ENCODE measurements at places on chromosomes 1 and 21.

DNA sequence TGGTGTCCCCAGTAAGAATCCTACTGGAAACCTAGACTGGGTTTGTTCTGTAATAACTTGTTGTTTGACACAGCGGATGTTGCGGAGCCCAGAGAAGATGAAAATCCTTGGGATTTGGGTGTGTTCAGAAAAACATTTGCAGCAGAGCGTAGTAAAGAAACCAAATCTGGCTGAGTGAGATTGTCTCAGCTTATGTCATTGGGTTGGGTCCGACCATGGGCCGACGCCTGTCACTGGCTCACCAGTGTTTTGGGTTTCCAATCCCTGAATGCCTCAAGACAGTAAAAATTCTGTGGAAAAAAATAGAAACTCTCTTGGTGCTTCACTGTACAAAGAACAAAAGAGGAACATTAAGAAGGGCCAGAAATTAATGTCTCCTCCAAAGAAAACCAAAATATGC is 146.3 kb downstream of the TPR start:
- DNase-seq: no peak

- no peak for DNase-seq
These were observed 495 bp downstream of the SYNC start for GRCh38 chr1:32701951-32702598.

GRCh38 chr1:59505596-59506028 is 208.7 kb downstream of the FGGY start:
- DNase-seq: peak; percentile 94

- DNase-seq: no peak
These were observed 97.9 kb downstream of the GIPC2 start for GRCh38 chr1:78143673-78144072.

- DNase-seq: no peak
These were observed 106.5 kb downstream of the PLPP3 start for GRCh38 chr1:56472860-56473259.

- DNase-seq: no peak
These were observed 11.7 kb upstream of the ZNF436 start for GRCh38 chr1:23381233-23381885.

DNA sequence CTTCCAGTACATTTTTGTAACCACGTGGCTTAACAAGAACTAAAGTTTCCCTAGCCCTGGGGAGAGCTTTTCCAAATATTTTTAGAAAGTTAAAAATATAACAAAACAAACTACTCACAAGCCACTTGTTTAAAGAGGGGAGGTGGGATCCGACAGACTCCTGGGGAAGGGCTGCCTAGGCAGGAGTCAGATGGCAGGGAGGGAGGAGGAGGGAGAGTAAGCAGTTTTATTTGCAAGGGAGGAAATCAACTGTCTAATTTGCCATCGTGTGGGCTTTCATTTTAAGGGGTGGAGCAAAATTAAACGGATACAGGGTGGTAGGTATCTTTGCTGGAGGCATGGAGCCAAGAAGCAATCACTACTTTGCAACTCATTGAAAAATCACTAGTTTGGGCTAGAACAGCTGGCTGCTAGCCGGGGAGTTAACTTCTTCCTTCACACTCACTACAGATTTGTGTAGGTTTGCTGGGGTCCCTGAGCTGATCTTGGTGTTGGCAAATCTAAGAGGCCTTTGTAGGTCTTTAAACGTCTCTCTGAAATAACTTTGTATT is 8.8 kb downstream of the BARHL2 start:
- no peak for DNase-seq

- no peak for DNase-seq
These were observed 5.4 kb downstream of the TUFT1 start for GRCh38 chr1:151545542-151545941.

DNA sequence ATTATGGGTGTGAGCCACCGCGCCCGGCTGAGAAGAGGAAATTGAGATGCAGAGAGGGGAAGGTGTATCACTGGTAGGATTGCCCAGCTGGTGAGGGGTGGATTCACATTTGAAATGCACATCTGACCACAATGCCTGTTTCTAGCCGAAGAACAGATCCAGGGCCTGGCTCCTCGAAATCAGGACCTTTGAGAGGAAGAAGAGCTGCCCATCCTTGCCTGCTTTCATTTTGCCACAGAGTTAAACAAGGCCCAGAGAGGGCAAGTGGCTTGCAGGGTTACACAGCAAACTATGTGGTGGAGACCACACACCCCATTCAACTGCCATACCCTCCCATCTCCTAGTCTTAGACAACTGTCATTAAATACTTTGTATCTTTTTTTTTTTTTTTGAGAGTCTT is 32.9 kb upstream of the TMEM61 start:
- no peak for DNase-seq

GRCh38 chr1:43352881-43353280 is 5.9 kb upstream of the CDC20 start:
- no peak for DNase-seq

GRCh38 chr1:202684716-202685115 is 25.5 kb downstream of the SYT2 start:
- no peak for DNase-seq

DNA sequence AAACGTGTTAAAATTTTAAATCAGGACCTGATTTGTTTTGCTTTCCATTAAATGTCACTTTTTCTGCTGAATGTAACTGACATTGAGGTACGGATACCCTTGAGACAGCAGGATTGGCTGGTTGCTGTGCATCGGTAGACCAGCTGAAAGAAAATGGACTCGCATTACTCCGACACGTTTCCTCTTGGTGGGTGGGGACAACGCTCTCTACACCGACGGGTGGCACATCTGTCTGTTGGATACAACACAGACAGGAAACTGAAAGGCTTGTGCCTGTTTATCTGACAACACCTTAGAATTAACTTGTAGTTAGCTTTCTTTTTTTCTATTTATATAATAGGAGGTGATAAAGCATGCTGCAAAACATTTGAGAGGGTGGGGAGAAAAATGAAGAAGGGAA is 19.4 kb downstream of the PRPF38A start:
- DNase-seq: no peak

DNA sequence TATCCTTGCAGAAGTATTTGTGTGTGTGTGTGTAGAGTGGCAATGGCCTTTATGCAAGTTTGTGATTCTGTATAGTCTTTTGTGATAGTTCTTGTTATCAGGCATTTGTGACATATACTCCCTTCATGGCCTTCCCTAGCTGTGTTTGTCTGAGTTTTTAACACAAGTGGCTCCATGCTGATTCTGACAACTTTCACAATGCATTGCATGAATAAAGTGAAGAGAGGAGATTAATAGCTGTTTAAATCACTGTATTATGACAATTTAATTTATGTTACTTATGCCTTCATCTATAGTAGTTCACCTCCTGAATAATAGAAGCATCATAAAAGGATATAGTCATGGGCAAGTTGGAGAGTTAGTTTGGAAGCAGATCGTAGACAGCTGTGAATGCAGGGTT is 17.2 kb upstream of the MCOLN3 start:
- DNase-seq: peak; percentile 94

- DNase-seq: no peak
These were observed 63.7 kb downstream of the AJAP1 start for GRCh38 chr1:4718071-4718470.

DNA sequence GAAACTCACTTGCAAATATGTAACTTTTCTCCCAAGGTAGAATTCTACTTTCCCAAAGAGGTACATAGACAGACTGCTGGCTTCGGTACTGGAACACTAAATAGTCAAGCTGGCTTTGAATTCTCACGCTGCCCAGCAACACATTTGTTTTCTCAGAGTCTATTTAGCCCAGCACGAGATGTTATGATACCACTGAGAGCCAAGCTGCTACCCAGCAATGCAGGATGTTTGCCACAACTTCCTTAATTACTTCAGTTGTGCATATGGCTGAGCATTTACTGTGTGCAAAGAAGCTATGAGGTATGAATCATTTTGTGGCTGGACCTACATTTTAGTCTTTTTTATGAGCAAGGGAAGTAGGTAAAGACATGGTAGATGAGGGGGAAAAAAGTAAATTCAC is 793.2 kb downstream of the PLA2G4A start:
- no peak for DNase-seq

DNA sequence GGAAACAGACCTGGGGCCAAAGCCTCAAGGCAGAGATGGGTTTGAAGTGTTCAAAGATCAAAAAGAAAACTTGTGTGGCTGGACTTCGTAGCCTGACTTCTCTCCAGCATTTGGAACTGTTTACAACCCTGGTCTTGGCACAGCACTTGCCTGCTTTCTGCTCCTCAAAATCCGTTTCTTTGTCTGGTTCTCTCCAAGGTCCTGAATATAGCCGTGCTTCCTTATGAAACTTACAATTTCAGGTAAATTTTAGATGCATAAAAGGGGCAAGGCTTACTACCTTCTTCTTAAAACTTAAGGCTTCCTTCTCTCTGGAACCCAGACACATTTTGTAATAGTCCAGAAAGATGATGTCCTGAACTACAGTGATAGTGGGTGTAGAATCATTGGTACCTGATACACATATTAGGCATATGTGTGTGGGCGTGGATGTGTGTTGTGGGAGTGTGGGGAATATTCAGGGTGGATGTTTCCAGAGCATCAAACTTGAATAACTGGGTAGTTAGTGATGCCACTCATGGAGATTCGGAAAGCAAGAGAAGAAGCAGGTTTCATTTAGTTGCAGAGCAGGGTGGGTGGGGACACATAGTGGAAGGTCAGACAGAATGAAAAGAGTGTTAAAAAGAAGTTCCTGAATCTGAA is 26.4 kb upstream of the FAM78B start:
- no peak for DNase-seq

GRCh38 chr1:219160967-219161366 is 12.7 kb upstream of the LYPLAL1 start:
- DNase-seq: no peak

DNA sequence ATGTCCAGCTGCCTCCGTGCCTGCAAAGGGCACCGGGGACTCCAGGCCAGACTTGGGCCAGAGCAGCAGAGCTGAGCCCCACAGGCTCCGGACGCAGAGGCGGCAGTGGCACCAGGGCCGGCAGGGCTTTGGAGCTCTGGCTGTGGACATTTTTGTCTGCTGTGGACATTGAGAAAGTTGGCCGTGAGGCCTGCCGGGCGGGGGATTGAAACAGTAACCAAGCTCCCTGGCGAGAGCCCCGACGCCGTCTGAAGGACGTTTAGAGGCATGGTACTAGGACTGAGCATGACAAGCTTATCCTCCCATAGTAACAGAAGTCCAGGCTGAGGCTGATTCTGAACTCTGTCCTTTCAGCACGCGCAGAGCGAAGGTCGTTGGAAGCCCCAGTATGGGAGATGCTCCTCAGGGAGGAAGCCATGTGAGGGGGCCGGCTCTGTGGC is 323.8 kb downstream of the AMY1C start:
- DNase-seq: no peak

DNA sequence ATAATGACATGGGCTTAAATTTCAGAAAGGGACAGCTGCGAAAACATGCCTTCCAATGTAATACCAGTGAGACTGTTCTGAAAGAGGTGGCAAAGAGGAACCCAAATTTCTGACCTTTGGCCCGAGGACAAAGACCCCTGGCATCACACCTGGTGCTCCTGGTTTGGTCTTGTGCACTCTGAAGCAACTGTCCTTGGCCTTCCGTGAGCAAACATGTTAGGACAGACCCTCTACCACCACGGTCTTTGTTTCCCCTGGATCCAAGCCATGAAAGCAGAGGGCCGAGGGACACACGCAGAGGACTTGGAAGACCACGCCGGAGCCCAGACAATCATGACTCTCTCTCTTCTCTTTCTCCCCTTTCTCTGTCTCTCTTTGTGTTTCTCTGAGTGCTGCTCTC is 6.0 kb downstream of the REG4 start:
- no peak for DNase-seq

GRCh38 chr1:167707942-167708341 is 13.8 kb upstream of the MPZL1 start:
- DNase-seq: no peak

- DNase-seq: no peak
These were observed 5.8 kb upstream of the EPS8L3 start for GRCh38 chr1:109769330-109770078.

DNA sequence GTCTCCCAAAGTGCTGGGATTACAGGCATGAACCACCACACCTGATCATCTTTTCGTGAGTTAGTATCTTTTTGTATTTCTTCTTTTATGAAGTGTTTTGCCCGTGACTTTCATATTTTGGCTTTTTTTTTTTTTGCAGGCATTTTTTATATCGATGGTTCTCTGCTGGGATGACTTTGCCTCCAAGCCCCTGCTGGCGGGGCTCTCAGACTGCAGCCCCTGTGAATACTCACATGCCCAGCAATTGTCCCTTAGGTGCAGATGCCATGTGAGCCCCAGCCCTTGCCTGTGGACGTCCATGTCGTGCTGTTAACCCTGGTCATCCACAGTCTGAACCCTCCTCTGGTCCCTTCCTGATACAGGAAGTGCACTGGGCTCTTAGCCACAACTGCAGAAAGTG is 21.7 kb downstream of the CRYAA start:
- DNase-seq: no peak

GRCh38 chr1:227776331-227776771 is 39.1 kb upstream of the PRSS38 start:
- no peak for DNase-seq

- peak; percentile 70 for DNase-seq
These were observed 38.8 kb downstream of the POFUT2 start for GRCh38 chr21:45248893-45249381.

GRCh38 chr1:175548774-175549173 is 194.6 kb downstream of the TNR start:
- no peak for DNase-seq

DNA sequence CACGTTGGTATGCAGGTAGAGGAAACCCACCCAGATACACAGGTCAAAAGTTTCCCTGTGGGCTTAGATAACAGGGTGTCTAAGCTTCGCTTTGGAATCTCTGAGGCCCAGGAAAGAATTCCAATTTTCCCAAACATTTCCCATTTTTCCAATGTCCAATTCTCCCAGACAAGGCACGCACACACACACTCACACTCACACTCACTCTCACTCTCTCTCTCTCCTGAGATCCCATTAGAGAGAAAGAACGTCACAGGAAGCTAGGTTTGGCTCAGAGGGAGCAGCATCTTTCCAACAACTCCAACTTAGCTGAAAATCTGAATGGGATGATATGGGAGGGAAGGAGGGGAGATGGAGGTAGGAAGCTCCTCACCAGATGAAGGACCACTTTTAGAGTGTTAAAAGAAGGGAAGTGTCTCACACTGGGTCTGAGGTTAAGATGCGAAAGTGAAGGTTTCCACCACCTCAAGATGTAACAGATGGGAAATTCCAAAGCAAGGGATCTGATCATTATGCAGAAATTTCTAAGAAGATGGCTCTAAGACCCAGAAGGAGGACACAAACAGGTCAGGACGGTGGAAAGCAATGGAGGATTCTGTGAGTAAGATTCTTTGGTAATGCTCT is 63.5 kb downstream of the GNG12 start:
- DNase-seq: no peak

All from NCI-H1417 (cell line).